ENCODE measurements at places on chromosomes 11 and 22. TPM values are rescaled to one million over a fixed set of nuclear protein-coding genes. Genes with fewer than 3 reads are reported as not detected.

Gene ELMOD1
- not detected for total RNA-seq

Gene KCNE3
- total RNA-seq = 0.22 TPM

Gene KRTAP5-10
- not detected for total RNA-seq

Gene MUC5B
- not detected for total RNA-seq

- H3K4me3 ChIP-seq = no peak overlapping the region
- peaks cover 3% of the 10 kb centered on the region for H3K4me1 ChIP-seq
- no peak overlapping the region for H3K27ac ChIP-seq
- no peaks in the 10 kb centered on the region for H3K36me3 ChIP-seq
Observed at GRCh38 chr11:59542142-59542810, 30.9 kb downstream of the OR4D9 start.

DNA sequence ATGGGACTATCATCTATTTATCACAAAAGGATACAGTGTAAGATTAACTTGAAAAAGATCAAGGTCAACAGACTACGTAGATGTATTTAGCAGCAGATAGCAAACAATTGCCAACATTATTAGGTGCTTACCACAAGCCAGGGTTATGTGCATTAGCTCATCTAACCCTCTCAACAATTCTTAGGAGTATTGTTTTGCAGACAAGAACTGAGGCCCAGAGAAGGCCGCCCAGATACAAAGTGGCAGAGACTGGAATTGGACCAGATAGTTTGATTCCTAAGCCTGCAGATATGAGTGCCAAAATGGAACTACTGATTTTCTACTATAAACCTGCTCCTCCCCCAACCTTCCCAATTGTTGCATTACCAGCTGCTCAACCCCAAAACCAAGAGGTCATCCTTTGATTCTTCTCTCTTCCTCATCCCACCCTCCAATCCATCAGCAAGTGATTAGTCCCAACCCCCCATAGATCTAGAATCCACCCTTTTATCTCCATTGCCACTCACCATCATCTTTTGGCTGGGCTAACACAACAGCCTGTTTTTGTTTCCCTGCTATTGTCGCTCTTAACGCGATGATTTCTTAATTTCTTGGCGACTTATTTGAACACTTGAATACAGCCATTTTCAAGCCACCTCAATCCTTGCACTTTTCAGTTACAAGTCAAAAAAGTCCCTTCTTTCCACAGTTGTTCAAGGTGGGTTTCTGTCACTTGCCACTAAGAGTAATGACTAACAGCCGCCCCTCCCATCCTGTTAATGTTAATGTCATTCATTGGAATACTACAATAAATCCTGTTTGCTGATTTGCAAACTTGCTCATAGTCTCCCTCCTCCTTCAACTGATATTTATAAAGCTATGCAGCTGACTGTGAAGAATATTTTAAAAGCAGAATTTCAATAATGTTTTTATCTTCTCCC lies 2.7 kb downstream of the TMEM123 start:
- peak overlapping the region; percentile 93 for H3K4me3 ChIP-seq
- no peaks in the 10 kb centered on the region for H3K27me3 ChIP-seq
- no peak overlapping the region for H3K27ac ChIP-seq
- no peak for DNase-seq
- H3K4me1 ChIP-seq = peaks cover 46% of the 10 kb centered on the region

DNA sequence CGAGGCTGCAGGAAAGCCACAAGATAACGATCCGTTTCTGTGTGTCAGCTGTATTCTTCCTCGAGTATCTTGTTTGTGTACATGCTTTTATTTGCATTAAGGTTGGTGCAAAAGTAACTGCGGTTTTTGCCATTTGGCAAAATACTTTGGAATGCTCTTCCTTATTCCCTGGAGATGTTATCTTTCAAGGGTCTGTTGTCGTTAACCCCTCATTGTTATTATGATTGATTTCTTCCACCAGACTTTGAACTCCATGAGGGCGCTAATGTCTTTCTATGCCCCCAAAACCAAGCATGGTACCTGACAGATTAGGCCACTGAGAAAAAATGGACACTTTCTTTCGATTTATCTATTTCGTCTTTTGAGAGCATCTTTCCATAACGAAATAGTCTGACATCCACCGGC lies 563 bp upstream of the PSMA1 start:
- H3K27me3 ChIP-seq = no peaks in the 10 kb centered on the region
- no peak for DNase-seq
- H3K4me1 ChIP-seq = peaks cover 14% of the 10 kb centered on the region
